Astrocyte of the cerebellum (primary cell): ENCODE measurements at places on chromosomes 7 and 10.

GRCh38 chr7:153930696-153931095 lies 121.5 kb upstream of the DPP6 start:
- DNase-seq, result no peak

GRCh38 chr7:39434012-39434411 lies 132.2 kb upstream of the YAE1 start:
- DNase-seq, result no peak

- DNase-seq, result no peak
Observed at GRCh38 chr10:45256246-45256645, 59.2 kb downstream of the OR13A1 start.

DNA sequence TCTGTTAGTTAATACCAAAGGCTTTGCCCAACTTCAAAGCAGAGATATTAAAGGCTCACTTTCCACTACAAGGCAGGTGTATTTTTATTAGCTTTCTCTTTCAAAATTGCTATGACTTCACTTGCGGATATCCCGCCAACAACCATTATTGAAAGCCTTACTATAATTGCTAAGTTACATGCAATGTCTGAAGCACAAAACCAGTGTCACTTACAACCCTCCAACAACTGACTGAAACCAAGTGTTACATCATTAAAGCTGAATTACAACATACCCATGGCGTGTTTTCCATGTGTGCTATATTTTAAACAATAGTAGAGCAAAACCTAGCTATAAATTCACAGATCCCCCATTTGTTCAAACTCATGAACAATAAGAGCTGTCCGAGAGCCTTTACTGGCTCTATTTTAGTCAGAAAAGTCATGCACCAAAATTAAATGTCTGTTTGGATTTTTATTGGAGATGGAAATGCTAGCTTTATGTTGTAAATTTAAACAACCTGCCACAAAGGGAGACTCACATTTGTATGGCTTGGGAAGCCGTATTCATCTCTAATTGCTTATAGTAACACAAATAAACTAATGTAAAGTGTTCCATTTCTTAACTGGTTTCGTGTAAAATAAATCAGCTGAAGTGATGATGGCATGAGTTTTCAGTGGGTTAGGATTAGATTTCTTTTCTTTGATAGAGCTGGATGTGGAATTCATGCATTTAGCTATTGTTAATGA lies 227.1 kb downstream of the AGMO start:
- no peak for DNase-seq

GRCh38 chr7:158075633-158076001 lies 512.0 kb downstream of the PTPRN2 start:
- DNase-seq, result no peak

DNA sequence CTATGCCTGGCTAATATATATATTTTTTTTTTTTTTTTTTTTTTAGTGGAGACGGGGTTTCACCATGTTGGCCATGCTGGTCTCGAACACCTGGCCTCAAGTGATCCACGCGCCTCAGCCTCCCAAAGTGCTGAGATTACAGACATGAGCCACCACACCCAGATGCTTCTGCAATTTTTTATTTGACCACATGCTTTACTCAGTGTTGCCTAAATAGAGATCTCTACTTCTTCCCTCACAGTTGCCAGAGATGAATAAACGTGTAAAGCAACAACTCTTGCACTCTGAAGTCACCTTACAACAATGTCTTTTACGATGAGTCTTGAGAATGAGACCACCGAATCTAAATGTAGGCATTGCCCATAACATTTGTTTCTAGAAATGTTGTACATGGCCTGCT lies 107.9 kb upstream of the FRMD4A start:
- DNase-seq, result no peak

- DNase-seq, result no peak
Observed at GRCh38 chr10:22042557-22043326, 39.2 kb upstream of the DNAJC1 start.

- DNase-seq, result no peak
Observed at GRCh38 chr10:77686096-77686495, 48.5 kb upstream of the KCNMA1 start.

- peak; percentile 72 for DNase-seq
Observed at GRCh38 chr10:60646966-60647796, 131.1 kb upstream of the CDK1 start.

DNA sequence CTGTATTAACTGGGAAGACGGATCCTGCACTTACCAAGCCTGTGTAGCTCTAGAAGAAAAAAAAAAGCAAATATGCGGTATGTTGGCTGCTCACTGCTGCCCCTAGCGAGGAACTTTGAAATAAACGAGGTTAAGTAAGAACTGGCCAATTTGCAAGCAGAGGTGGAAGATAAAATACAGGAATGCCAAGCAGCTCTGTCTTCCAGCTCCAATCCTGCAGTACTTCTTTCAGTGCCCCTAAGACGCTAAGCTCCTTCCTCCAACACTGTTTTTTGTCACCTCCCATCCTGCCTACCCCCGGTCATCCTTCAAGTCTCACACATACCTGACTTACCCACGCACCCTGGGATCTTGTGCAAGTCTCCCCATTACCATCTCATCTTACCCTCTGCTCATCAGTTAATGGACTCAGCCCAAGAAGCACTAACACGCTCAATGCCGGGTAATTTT lies 809 bp downstream of the C10orf143 start:
- DNase-seq, result peak; percentile 85

DNA sequence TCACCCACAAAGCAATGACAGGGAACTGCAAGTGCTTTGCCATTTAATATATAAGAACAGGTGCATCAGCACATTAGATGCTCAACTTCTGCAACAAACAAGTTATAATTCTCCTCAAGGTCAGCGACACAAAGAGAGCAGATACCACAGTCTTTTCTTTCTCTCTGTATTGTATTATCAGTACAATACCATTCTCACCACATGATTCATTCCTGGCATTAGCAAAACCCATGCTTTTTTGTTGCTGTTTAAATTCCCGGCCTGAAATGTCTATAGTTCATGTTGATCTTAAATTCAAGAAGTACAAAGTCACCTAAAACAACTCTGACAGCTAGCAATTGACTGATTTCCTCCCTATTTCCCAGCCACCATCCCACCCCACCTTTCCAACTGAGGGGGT lies 111.8 kb upstream of the FEZF1 start:
- DNase-seq, result no peak

DNA sequence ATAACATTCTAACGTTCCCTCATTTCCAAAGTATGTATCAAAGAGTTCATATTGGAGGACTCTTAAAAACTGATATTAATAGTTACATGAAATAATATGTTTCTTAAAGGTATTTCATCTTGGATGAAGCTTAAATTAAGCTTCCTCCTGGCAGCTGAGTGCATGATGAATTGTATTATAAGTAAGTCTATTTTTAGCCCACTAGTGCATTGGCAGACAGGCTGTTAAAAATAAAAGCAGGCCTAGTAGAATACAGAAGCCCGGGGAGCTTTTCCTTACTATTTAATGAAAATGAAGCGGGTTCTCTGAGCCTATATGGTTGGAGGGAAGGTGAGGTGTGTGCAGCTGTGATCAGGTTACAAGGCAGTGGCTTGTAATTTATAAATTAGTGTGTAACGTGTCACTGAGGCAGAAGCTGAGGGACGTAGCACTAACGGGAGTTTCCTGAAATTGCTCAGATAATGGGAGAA lies 130.7 kb upstream of the KMT2E start:
- DNase-seq, result no peak

DNA sequence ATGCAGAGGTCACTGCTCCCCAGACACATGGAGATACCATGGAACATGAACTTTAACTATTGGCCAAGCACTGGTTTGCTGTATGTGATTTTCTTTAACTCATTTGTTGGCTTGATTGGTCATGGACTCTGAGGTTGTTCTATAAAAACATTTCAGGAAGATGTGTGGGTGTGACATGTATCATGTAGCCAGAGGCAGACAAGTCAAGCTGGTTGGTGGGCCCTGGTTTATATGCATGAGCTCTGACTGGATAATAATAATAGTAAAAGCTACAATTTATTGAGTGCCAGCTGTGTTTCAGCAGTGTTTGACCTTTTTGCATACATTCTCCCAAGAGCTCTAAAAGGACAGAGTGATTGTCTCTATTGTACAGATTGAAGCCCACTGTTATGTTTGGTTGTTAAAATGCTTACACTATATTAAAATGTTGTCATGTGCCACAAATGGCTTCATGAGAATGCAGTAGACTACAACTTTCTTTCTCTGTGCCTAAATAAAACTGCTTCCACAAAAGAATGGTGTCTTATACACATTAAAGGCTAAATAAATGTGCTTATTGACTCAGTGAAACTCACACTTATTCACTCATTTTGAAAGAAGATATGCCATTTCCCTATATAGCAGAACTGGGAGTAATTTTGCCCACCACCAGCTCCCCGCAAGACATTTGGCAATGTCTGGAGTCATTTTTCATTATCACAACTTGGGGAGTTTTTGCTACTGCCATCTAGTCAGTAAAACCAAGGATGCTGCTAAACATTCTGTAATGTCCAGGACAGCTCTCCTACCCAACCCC lies 243.6 kb upstream of the NFE2L3 start:
- no peak for DNase-seq

DNA sequence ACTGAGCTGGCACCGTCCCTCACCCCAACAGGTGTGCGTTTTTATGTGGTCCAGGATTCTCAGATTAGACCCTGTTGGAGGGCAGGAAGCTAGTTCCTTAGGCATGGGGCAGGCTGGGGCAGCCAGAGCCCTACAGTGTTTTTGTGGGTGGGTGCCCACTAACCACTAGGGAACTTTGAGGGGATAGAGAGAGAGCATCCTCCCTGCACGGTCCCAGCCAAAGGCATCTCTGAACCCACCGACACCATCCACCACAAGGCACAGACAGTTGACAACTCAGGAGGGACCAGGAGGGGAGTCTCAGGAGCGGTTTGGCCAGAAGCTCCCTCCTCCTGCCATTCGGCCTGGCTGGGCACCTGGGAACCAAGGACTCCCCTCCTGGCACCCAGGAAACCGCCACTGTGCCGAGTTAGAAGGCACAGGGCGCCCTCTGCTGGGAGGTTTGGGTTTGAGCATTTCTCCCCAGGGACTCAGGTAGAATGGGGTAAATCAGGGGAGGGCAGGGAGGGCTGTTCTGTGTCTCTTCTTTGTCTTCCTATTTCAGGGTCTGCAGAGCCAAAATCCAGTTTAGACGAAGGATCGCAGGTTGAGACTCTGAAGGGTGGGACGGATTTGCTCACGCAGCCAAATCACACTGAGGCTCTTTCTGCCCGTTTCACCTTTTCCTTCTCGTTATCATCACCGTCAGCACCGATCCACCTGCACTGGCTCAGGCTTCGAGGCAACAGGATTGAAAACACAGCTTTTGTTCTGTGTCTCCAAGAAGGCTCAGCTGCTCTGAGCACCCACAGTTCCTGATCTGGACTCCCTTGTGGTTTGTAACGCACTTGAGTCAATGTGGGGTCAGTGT lies 84.8 kb upstream of the COL13A1 start:
- no peak for DNase-seq

- DNase-seq, result no peak
Observed at GRCh38 chr7:97801108-97801507, 69.2 kb downstream of the TAC1 start.

DNA sequence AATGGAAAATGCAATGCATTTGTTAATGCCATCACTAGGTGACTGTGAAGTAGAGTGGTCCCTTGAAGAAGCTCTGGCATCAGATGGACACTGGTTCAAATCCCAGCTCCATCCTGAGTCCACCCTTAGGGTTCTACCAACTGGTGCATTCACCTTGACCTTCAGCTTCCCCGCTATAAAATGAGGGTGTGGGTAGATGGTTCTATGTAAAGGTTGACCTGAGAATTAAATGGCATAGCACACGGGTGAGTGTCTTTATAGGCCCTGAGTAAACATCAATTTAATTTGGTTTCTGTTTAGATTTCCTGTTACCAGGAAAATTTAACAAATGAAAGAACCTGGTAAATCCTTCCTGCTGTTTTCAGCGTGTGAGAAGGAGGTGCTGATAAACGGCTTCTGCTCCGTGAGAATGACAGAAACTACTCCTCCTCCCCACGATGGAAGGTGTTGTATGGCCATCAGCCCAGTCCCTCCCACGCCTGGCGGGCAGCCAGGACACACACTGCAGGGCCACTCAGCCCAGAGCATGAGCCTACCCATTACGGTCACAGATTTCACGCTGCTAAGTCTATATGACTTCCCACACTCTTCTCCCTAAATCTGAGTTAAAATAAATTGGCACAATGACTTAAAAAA lies 210.1 kb downstream of the TNS3 start:
- peak; percentile 24 for DNase-seq

GRCh38 chr7:37540917-37541316 lies 92.3 kb upstream of the ELMO1 start:
- no peak for DNase-seq

GRCh38 chr10:78923647-78924318 lies 145.0 kb upstream of the ZMIZ1 start:
- DNase-seq, result no peak

- DNase-seq, result no peak
Observed at GRCh38 chr7:140714331-140715040, 18.0 kb downstream of the NDUFB2 start.

DNA sequence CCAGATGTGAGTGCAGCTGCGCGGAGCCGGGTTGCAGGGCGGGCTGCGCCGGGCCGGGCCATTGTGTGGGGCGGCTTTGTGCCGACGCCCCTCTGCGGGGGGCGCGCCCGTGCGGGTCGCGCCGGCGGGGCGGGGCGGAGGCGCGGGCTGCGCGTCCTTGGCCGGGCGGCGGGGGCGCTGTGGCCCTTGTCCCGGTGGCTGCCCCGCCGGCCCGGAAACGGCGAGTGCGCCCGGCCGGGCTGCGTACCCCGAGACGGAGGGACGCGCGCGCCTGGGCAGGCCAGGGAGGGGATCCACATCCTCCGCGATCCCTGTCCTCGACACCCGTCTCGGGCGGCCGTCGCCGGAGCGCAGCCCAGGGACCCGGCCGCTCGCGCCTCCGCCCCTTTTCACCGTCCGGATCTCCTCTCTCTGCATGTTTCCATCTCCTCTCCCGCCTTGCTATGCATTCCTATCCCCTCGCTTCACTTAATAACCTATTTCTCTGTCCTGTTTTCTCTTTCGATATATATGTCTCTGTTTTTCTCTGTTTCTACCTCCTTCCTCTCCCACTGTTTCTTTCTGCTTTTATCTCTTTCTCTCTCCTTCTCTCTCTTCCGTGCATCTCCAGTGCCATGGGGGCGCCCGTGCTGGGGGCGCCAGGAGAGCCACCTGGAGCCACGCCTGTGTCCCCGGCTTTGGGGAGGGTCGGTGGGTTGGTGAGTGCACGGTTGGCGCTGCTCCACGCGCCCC lies 765 bp downstream of the PFKFB3 start:
- DNase-seq, result no peak

DNA sequence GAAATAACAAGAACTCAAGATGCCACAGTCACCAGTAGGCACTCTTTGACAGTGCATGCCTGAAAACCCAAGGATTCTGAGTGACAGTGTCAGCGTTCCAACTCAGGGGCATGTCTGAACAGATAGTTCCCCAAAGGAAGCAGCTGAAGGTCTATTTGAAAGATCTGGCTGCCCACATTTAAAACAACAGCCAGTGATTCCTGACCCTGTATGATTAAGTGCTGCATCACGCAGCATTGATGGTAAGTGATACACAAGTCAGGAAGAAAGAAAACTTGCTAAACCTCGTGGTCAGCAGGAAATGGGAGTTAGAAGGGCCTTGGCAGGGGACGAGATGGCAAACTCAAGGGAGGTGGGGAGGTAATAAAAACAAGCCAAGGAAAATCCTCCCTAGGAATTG lies 1013.1 kb downstream of the TYW1 start:
- no peak for DNase-seq

GRCh38 chr7:144857463-144857862 lies 21.6 kb upstream of the TPK1 start:
- DNase-seq, result no peak

GRCh38 chr7:42097752-42098151 lies 139.3 kb downstream of the GLI3 start:
- no peak for DNase-seq
